T-helper 17 cell (primary cell): ENCODE measurements at places on chromosomes 6 and 20.

- peak; percentile 20 for DNase-seq
These were observed 24.9 kb upstream of the FUCA2 start for GRCh38 chr6:143536461-143536865.

GRCh38 chr20:47150403-47151152, 205.9 kb downstream of the ZMYND8 start:
- DNase-seq = no peak

- DNase-seq = no peak
These were observed 220.2 kb downstream of the ATXN1 start for GRCh38 chr6:16540804-16541752.

GRCh38 chr6:94071835-94072234, 652.5 kb upstream of the EPHA7 start:
- DNase-seq = no peak

GRCh38 chr6:136782021-136782770, 10.1 kb downstream of the MAP3K5 start:
- DNase-seq = no peak
